ENCODE measurements at places on chromosomes 7 and 10.

DNA sequence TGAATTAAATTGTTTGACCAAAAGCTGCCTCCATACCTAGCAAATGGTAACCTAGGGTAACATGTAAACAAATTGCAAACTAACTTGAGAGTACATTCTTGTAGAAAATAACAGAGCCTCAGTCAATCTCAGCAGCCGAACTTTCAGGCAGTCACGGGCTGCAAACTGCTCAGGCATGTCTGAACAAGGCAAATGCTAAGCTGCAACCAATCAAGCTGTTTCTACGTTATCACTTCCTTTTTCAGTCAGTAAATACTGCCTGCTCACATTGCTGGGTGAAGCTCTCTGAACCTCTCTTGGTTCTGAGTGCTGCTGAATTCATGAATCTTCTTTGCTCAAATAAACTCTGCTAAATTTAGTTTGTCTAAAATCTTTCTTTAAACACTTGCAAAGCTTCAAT lies 1212.4 kb downstream of the SORCS1 start:
- H3K27ac ChIP-seq, result no peak overlapping the region
- DNase-seq, result no peak
- no peaks in the 10 kb centered on the region for H3K36me3 ChIP-seq
- no peak overlapping the region for H3K4me3 ChIP-seq
- no peaks in the 10 kb centered on the region for H3K27me3 ChIP-seq

- DNase-seq, result no peak
- no peak overlapping the region for H3K27ac ChIP-seq
- no peaks in the 10 kb centered on the region for H3K36me3 ChIP-seq
- no peak overlapping the region for H3K4me3 ChIP-seq
These were observed 16.0 kb downstream of the PPP1R9A start for GRCh38 chr7:94923412-94923811.

- H3K36me3 ChIP-seq, result no peaks in the 10 kb centered on the region
- H3K4me3 ChIP-seq, result no peak overlapping the region
- no peak for DNase-seq
- H3K27ac ChIP-seq, result no peak overlapping the region
- H3K27me3 ChIP-seq, result no peaks in the 10 kb centered on the region
These were observed 350.0 kb downstream of the ACTR3B start for GRCh38 chr7:153109566-153109965.

DNA sequence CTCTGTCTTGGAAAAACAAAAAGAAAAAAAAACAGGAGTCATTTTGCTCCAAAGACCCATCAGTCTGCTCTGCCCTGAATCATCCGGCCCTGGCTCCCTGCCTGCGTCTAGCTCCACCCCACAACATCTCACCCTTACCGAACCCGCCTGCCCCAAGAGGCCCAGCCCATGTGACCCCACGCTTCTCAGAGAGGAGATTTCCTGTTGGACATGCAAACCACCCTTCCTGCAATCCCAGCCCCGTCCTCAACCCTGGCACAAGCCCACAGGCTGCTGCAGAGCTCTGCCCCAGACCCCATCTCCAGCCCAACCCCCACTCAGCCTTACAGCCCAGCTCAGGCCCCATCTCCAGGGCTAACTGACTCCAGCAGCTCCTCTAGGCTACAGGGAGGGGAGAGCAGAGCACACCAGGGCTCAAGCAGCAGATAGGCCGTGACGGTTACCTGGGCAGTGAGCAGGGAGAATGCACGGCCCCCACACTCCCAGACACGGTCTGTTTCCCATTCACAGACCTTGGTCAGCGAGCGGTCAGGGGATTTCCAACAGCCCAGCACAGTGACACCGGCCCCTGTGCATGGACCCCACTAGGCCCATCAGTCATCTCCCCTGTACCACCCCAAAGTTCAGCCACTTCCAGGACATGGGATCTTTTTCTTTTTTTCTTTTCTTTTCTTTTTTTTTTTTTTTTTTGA lies 69.9 kb upstream of the GTF2I start:
- DNase-seq, result no peak
- no peaks in the 10 kb centered on the region for H3K4me1 ChIP-seq
- H3K36me3 ChIP-seq, result no peaks in the 10 kb centered on the region
- no peaks in the 10 kb centered on the region for H3K27me3 ChIP-seq

DNA sequence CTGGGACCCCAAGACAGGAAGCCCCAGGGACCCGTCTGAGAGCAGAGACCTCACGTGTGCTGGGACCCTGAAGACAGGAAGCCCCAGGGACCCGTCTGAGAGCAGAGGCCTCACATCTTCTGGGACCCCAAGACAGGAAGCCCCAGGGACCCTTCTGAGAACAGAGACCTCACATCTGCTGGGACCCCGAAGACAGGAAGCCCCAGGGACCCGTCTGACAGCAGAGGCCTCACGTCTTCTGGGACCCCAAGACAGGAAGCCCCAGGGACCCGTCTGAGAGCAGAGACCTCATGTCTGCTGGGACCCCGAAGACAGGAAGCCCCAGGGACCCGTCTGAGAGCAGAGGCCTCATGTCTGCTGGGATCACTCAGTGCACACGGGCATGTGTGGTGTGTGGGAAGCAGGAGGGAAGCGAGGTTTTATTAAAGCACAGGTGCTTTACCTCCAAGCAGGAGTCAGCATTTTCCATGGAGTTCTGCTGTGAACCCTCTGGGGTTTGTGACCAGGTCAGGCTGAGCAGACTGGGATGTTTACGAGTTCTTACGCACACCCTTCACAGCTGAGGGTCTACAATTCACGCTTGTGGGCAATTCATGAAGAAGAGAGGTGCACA lies 590.6 kb downstream of the DNAJB6 start:
- peak overlapping the region; percentile 42 for H3K27ac ChIP-seq
- H3K4me3 ChIP-seq, result no peak overlapping the region
- H3K36me3 ChIP-seq, result peaks cover 5% of the 10 kb centered on the region

DNA sequence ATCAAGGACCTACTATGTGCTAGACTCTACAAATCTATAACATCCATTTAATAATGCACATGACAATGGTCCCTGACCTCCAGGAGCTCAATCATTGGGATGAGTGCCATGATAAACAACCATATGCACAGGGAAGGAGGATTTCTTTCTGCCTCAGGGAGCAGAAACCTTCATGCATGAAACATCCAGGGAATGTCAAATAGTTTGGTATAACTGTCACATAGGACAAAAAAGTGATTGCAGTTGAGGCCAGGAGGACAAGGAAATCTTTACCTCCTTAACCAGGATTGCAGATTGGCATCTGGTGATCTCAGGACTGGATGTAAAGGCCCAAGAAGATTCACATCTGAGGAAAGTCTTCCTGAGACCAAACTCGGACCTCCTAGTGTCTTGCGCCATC lies 993.1 kb downstream of the KCNMA1 start:
- no peak overlapping the region for H3K27ac ChIP-seq
- no peaks in the 10 kb centered on the region for H3K27me3 ChIP-seq
- DNase-seq, result no peak
- no peak overlapping the region for H3K4me3 ChIP-seq
- no peaks in the 10 kb centered on the region for H3K4me1 ChIP-seq
- no peaks in the 10 kb centered on the region for H3K36me3 ChIP-seq

GRCh38 chr10:86253091-86254072 lies 113.2 kb downstream of the GRID1 start:
- H3K27me3 ChIP-seq, result peaks cover 2% of the 10 kb centered on the region
- H3K4me3 ChIP-seq, result no peak overlapping the region
- H3K27ac ChIP-seq, result no peak overlapping the region
- H3K36me3 ChIP-seq, result no peaks in the 10 kb centered on the region
- no peak for DNase-seq

DNA sequence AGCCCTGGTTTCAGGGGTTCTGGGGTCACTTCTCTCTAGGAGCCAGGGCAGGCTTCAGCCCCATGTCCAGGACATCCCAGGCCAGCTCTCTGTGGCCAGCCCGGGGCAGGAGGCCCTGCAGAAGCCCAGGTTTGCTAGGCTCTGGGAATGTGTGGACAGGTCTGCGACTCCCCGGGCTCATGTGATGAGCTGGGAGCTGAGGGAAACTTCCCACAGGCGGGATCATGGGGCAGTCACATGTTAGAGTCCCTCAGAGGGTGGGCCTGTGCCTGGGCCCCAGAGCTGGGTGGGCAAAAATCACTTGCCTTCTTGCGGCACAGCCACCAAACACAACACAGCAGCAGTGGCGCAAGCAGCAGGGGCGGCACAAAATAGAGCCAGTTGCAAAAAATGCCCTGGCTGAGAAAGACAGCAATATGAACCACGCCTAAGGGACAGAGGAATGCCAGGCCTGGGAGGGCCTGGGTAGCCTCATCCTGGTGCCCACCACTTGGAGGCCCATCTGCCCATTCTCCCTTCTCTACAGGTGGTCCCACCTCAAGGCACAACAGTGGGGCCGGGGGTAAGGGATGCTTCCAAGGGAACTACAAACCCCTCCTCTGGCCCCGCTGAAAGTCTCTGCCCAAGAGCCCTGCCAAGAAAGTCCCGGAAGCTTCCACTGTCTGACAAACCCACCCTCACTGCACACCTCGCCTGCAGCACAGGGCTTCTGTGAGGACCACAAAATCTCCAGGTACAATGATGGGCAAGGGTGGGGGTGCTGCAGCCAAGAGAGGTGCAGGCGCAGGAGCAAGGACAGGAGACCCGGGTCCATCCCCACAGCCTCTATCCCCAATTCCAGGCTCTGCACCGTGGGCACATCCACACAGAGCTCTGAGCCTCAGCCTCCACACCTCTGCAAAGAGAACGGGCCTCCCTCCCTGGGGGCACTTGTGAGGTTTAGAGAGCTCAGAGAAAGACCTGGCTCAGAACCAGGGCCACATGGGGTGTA lies 34.6 kb upstream of the ANTXRL start:
- H3K4me1 ChIP-seq, result peaks cover 13% of the 10 kb centered on the region
- no peak overlapping the region for H3K4me3 ChIP-seq
- no peaks in the 10 kb centered on the region for H3K27me3 ChIP-seq
- H3K36me3 ChIP-seq, result no peaks in the 10 kb centered on the region

- H3K27ac ChIP-seq, result no peak overlapping the region
- no peaks in the 10 kb centered on the region for H3K4me1 ChIP-seq
- no peak overlapping the region for H3K4me3 ChIP-seq
- H3K36me3 ChIP-seq, result no peaks in the 10 kb centered on the region
These were observed 106.5 kb downstream of the HTR7 start for GRCh38 chr10:90751107-90751997.

- no peak overlapping the region for H3K4me3 ChIP-seq
- no peak overlapping the region for H3K27ac ChIP-seq
- H3K27me3 ChIP-seq, result no peaks in the 10 kb centered on the region
- no peak for DNase-seq
- H3K4me1 ChIP-seq, result no peaks in the 10 kb centered on the region
These were observed 61.4 kb downstream of the ZRANB1 start for GRCh38 chr10:125003146-125003900.

- no peak for DNase-seq
- peak overlapping the region; percentile 98 for H3K4me3 ChIP-seq
- peaks cover 68% of the 10 kb centered on the region for H3K4me1 ChIP-seq
- peaks cover 59% of the 10 kb centered on the region for H3K36me3 ChIP-seq
These were observed 2.8 kb downstream of the PRF1 start for GRCh38 chr10:70599791-70600190.

DNA sequence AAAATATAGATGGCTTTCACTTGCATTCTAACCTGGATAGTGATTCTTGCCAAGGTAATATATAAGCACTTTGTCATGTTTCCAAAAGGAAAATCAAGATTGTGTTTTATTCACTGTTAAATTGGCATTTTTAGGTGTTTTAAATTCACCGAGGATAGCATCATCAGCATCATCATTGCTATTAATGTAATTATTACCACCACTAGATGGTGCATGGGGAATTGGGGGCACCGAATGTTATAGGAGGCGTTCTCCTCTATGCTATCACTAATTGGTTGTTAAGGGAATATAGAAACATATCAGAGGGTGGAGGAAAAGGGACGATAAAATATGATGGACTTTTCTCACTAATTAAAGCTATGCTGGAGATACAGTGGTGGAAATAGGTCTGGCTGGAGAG lies 95.5 kb downstream of the CELF2 start:
- H3K36me3 ChIP-seq, result no peaks in the 10 kb centered on the region
- peak overlapping the region; percentile 26 for H3K27ac ChIP-seq
- peak; percentile 50 for DNase-seq
- no peaks in the 10 kb centered on the region for H3K27me3 ChIP-seq
- H3K4me3 ChIP-seq, result no peak overlapping the region

- DNase-seq, result no peak
- peaks cover 20% of the 10 kb centered on the region for H3K27me3 ChIP-seq
- no peak overlapping the region for H3K27ac ChIP-seq
- no peak overlapping the region for H3K4me3 ChIP-seq
These were observed 107.9 kb downstream of the POU6F2 start for GRCh38 chr7:39085590-39086049.

Measured in activated CD8-positive, alpha-beta T cell treated with anti-CD3 and anti-CD28 coated beads for 36 hours (primary cell).